ENCODE measurements at places on chromosomes 2 and 18.

GRCh38 chr2:236785611-236786057 lies 216.0 kb downstream of the ACKR3 start:
- DNase-seq, result no peak

DNA sequence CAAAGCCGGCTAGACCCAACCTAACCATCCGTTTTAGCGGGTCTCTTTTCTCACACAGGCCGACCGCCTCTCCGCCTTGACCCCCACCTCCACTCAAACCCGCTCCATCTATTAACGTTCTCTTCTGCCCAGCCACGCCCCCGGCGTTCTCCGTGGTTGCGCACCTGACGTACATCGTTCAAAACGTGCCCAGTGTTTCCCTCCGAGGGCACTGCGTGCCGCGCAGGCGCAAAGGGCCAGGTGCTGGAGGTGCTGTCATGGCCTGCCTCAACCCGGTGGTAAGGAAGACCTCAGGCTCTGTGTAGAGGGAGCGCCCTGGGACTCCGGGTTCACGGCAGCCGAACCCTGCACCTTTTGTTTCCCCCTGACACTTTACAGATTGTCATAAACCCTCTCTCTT lies at the start of gene GTF2A1L:
TSS of gene GTF2A1L (plus strand) at position 239 of the 400 bp plus-strand sequence. CDS start at position 258, 19 bp downstream.
- no peak for DNase-seq

DNA sequence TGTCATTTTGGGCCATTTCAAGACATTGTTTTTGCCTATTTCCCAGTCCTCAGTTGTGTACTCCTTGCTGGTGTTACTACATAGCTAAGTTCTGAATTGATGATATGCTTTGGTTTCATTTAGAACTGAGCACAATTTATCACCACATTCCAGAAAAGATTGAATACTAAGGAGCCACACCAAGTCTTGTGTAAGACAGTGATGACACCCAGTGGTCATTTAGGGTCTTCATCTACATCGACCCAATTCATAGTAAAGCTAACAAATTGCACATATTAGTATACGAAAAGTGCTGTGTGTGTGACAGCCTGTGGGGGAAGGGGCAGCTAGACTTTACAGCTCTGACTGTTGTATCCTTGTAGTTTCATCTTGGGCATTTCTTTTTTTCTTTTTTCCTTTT lies 10.9 kb upstream of the DLX2 start:
- no peak for DNase-seq

GRCh38 chr2:35410431-35411061 lies 945.0 kb upstream of the CRIM1 start:
- DNase-seq, result no peak

DNA sequence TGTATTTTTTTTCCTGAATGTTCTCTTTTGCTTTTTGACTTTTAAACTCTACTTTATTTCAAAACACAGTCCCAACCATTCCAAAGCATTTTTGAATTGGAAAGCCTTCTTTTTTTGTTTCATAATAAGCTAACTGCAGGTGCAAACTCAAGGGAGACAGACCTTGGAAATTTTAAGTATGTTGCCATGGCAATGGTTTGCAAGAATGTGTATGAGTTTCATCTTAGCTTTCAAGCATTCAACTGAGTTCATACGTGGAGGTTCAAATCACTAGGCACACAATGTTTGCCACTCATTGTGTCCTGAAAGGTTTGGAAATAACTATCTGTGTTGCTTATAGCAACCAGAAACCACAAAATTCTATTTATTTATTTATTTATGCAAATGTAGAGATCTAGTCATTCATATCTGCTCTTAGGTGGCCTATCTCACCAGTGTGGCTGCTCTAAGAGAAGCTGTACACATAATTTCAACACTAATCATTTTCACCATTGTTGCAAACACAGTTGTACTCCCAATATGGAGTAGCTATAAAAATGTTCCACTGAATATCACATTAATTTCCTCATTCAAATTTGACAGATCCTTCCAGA lies 805.7 kb upstream of the FSHR start:
- no peak for DNase-seq

GRCh38 chr2:85792783-85793441 lies 39.1 kb downstream of the ATOH8 start:
- no peak for DNase-seq

- DNase-seq, result no peak
Observed at GRCh38 chr2:77999376-77999775, 477.2 kb upstream of the LRRTM4 start.

- DNase-seq, result no peak
Observed at GRCh38 chr2:54099829-54100585, 15.4 kb upstream of the ACYP2 start.

GRCh38 chr2:175048275-175048674 lies 43.1 kb upstream of the CHN1 start:
- no peak for DNase-seq

DNA sequence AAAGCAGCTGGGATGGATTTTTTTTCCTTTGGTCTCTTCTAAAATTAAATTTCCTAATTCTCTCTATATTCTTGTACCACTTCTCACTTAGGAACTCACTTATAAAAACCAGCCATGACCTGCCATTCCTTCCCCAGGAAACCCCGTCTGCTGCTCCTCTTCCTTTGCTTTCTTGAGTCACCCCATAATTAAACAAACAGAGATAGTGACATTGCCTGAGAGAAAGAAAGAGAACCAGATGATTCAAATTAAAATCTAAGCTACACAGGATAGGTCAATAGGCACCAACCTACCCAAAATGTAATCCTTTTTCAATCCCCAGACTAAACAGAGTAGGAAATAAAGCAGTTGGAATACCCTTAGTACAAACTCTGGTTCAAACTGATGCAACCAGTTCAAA lies 9.7 kb downstream of the STK39 start:
- DNase-seq, result no peak

DNA sequence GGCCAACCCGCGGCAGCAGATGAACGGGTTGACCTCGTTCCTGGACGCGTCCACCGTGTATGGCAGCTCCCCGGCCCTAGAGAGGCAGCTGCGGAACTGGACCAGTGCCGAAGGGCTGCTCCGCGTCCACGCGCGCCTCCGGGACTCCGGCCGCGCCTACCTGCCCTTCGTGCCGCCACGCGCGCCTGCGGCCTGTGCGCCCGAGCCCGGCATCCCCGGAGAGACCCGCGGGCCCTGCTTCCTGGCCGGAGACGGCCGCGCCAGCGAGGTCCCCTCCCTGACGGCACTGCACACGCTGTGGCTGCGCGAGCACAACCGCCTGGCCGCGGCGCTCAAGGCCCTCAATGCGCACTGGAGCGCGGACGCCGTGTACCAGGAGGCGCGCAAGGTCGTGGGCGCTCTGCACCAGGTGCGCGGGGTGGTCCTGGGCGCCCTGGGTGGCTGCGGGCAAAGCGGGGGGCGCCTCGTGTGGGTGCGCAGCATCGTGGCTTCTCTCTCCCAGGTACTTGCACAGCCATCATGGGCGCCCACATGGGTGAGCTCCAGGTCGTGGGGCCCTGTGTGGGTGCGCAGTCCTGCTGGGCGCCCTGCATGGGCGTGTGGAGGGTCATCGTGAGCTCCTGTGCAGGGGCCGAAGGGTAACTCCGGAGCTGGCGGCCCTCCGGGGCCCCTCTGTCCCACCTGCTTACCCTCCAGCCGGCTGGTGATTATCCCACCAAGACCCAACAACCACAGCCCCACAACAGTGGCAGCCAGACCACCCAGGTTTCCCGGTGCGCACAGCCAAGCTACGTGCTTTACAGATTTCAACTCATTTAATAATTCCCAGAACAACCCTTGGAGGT lies 64.2 kb downstream of the TPO start:
- DNase-seq, result no peak

- no peak for DNase-seq
Observed at GRCh38 chr2:83071914-83072313, 1387.2 kb downstream of the SUCLG1 start.

DNA sequence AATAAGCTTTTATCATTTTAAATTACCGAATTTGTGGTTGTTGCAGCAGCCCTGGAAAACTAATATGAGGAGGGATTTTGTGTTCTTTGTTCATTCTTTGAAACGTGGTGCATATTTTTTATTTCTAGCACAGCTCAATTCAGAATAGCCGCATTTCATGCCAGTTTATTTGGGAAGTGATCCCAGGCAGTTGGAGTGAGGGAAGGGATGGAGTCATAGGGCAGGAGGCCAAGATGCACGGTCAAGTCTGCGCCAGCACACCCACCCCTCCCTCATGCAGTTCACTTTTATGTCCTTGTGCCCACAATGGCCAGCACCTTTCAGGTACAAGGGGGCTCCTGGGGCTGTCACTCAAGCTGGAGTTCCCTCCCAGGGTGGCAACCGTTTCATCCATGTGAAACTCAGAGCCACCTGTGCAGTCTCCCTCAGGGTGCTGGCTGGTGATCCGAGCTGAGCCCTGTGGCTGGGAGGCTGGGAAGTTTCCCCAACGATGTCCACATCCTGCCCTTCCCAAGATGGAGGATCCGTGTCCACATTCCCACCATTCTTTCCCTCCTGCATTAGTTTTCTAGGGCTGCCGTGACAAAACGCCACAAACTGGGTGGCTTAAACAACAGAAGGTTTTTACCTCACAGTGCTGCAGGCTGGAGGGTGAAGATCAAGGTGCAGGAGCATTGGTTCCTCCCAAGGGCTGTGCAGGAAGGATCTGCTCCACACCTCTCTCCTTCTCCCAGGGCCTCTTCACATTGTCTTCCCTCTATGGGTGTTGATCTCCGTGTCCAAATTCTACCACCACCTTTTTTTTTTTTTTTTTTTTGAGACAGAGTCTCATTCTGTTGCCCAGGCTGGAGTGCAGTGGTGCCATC lies 68.5 kb upstream of the ITGA6 start:
- DNase-seq, result no peak

DNA sequence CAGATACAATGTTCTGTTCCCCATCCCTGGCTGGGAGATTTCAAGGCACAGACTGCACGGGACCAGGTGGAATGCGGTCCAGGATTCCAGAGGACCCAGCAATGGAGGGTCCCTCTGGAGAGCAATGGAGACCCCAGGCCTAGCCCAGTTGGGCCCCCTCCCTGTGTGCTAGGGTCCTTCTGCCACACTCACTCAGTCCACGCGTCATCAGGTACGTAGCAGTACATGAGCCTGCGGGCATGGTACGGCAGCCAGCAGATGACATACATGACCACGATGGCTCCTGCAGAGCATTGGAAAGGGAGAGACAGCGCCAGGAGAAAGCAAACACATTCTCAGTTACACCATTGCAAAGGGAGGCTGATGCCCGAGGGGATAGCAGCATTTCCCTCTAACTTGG lies 10.1 kb downstream of the NTSR2 start:
- DNase-seq, result no peak

GRCh38 chr18:10660179-10660884 lies 134.5 kb downstream of the NAPG start:
- DNase-seq, result no peak

GRCh38 chr2:151280271-151280670 lies 9.2 kb downstream of the NMI start:
- DNase-seq, result no peak

- no peak for DNase-seq
Observed at GRCh38 chr2:226115102-226115831, 684.4 kb downstream of the IRS1 start.

- no peak for DNase-seq
Observed at GRCh38 chr2:224569654-224570053, 15.5 kb downstream of the CUL3 start.

GRCh38 chr2:135186054-135186453 lies 134.0 kb downstream of the RAB3GAP1 start:
- no peak for DNase-seq

- no peak for DNase-seq
Observed at GRCh38 chr2:102717308-102718018, 44.4 kb upstream of the TMEM182 start.

DNA sequence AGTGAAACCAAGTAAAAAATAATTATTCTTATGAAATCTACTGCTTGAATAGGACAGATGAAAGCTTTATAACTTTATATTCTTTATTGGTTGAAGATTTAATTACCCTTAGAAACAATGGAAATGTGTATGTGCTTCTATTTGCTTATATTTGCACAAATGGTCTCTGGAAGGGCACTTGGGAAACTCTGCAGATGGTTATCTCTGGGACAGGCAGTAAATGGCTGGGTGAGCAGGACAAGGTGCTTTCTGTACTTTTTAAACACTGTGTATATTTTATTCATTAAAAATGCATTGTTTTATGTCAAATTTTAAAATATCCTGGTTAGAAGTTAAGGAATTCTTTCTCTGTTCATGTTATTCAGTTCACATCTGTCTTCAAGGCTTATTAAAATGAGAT lies 131.1 kb downstream of the LRRTM4 start:
- DNase-seq, result no peak

- no peak for DNase-seq
Observed at GRCh38 chr2:240259201-240259923, 118.9 kb upstream of the OTOS start.

DNA sequence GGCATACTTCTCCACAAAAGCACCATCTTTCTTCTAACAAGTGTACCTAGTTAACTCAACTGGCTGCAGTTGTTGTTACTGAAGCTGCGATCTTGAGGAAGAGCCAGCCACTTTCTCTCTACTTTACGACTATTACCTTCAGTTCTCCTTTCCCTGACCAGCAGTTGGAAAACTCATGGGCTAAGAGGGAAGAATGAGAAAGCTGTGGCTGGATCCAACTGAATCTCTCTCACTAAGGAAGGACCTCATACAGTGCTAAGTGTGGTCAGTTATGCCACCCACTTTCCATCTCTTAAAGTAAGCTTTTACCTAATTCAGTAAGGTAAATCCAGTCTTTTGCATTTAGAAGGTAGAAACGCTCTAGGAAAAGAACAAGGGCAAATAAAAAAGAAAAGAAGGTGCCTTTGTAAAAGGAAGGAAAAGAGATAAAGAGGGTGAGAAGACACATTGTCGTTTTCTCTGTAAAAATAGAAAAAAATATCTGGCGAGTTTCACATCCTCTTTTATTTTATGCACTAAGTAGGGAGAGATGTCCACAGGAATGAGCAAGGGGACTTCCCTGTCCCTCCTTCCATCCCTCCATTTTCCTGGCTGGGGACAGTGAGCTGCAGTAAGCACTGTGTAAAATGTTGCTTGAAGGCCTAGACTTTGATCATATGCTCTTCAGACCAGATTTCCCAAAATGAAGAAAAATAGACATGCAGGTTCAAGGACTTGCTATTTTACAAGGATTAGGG lies 73.4 kb downstream of the PLEKHM3 start:
- DNase-seq, result no peak

- no peak for DNase-seq
Observed at GRCh38 chr2:42342061-42342794, 18.8 kb downstream of the COX7A2L start.

- DNase-seq, result no peak
Observed at GRCh38 chr18:12302391-12303147, 5.5 kb upstream of the TUBB6 start.

- no peak for DNase-seq
Observed at GRCh38 chr2:127649100-127649611, 3.2 kb downstream of the GPR17 start.

- DNase-seq, result no peak
Observed at GRCh38 chr18:29383311-29384273, 1206.7 kb upstream of the CDH2 start.

GRCh38 chr2:101160454-101160853 lies 9.3 kb upstream of the TBC1D8 start:
- no peak for DNase-seq

GRCh38 chr18:68418881-68419280 lies 296.0 kb downstream of the TMX3 start:
- DNase-seq, result no peak

DNA sequence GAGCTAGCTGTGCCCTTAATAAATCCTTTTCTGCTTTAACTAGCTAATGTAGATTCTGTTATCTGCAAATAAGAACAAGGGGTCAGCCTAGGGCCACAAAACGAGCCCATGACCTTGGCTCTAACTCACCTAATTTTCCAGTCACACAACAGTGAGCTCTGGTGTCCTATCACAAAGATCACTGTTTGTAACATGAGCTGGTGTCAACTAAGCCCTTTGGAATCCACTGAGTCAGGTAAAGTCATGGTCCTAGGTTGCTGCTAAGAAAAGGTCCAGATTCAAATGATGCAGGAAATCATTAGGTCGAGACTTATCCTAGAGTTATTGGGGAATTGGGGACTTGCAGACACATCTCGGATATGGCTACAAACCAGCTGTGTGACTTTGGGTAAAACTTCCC lies 49.9 kb downstream of the ST8SIA5 start:
- DNase-seq, result no peak
